ENCODE measurements at places on chromosomes 1 and 21. TPM values are rescaled to one million over a fixed set of nuclear protein-coding genes. Genes with fewer than 3 reads are reported as not detected.

- no peak for DNase-seq
Measured at GRCh38 chr21:22632176-22632575, 1634.0 kb downstream of the NCAM2 start.

The USF1 gene
- 53.0 TPM for total RNA-seq

- no peak for DNase-seq
Measured at GRCh38 chr21:14259747-14260146, 43.8 kb downstream of the RBM11 start.

GRCh38 chr1:185813401-185813979 lies 79.3 kb downstream of the HMCN1 start:
- DNase-seq, result no peak

Measured in activated T-cell treated with anti-CD3 and anti-CD28 coated beads, Interleukin-2, amount 50 U/mL, for 4 hours (primary cell).